ENCODE measurements at places on chromosomes 5 and 9.

- no peak for DNase-seq
Measured at GRCh38 chr9:72396247-72397091, 31.5 kb upstream of the ZFAND5 start.

- no peak for DNase-seq
Measured at GRCh38 chr5:13919786-13920185, 24.7 kb downstream of the DNAH5 start.

DNA sequence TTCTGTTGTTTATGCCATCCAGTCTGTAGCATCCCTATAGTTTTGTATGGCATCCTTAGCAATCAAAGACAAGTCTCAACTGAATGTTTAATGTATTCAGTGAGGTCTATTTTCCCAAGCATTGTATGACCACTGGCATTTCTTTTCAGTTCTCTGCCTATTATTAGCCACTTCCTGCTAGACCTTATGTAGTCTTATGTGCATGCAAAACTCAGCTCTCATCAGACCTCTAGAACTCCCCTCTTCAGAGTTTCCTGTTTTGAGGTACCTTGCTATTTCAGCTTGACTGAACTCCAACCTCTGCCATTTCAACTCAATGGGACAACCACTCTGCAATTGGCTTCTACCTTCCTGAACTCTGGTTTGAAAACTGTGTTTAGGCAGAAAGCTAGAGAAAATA is 113.2 kb downstream of the SLC25A46 start:
- no peak for DNase-seq

GRCh38 chr9:127411122-127411521 is 13.1 kb upstream of the ZNF79 start:
- no peak for DNase-seq

- no peak for DNase-seq
Measured at GRCh38 chr5:96997265-96997859, 61.5 kb downstream of the LNPEP start.

DNA sequence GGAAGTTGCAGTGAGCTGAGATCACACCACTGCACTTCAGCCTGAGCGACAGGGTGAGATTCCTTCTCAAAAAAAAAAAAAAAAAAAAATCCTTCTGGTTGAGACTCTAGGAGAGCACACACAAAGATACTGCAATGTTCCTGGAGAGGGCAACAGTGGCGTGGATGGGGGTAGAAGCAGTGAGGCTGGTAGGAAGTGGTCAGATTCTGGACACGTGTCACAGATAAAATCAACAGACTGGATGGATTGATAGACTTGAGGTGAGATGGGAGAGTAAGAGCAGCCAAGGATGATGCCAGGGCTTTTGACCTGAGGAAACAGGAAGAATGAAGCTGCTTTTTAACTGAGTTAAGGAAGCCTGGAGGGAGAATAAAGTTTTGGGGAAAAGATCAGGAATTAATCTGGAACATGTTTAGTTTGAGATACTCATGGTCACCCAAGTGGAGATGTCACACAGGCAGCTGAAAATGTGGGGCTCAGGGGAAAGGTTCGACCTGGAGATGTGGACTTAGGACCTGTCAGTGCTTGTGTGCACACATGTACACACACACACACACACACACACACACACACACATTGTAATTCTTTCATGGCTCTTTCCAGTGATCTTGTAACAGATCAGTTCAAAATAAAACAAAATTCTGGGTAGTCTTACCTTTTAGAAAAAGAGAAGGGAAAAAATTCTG is 88.1 kb downstream of the FANCC start:
- DNase-seq, result no peak

DNA sequence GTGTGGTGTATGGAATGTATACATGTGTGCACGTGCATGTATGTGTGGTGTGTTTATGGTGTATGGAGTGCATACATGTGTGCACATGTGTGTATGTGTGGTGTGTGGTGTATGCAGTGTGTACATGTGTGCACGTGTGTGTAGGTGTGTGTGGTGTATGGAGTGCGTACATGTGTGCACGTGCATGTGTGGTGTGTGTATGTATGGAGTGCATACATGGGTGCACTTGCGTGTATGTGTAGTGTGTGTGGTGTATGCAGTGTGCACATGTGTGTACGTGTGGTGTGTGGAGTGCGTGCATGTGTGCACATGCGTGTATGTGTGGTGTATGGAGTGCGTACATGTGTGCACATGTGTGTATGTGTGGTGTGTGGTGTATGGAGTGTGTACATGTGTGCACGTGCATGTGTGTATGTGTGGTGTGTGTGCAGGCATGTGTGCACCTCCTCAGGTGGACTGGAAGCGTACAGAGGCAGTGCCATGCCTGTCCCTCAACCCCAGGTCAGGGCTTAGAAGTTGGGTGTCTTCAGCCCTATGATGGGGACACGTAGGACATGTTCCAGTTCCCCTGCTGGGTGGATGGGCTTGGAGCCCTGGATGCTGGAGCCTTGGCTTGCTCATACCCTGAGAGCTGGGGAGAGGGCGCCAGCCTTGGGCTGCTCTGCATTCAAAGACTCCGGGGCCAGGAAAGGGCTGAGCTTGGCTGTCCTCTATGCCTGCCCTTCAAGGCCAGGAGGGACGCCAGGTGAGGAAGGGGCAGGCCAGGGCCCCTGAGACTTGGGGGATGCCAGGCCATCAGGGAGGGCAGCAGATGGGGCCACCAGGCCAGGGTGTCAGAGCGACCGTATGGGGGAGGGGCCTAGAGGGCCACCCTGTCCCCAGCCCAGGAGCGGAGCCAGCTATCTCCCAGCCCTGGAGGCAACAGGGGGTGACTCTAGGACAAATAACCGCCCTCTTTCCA is 12.2 kb downstream of the MYMK start:
- no peak for DNase-seq

- no peak for DNase-seq
Measured at GRCh38 chr9:127397646-127398274, 791 bp downstream of the SLC2A8 start.

GRCh38 chr5:116438979-116439554 is 135.6 kb downstream of the SEMA6A start:
- DNase-seq, result no peak

GRCh38 chr5:151676719-151677118 is 10.0 kb downstream of the SPARC start:
- no peak for DNase-seq

DNA sequence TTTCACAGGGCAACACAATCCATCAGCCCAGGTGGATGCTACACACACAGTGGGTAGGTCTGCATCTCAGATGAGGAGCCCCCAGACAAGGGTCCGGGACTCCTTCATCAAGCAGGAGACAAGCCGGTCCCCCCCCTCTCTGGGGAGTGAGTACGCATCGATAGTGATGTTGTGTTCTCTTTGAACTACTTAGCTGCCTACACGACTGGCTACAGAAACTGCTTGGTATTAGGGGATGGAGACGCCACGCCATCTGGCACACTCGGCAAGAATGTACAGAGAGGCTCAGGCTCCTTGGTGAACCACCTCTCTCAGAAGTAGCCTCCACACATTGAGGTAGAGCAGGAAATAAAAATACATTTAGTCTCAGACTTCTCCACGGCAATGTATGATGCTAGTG is 179.8 kb downstream of the CNTNAP3 start:
- DNase-seq, result no peak

DNA sequence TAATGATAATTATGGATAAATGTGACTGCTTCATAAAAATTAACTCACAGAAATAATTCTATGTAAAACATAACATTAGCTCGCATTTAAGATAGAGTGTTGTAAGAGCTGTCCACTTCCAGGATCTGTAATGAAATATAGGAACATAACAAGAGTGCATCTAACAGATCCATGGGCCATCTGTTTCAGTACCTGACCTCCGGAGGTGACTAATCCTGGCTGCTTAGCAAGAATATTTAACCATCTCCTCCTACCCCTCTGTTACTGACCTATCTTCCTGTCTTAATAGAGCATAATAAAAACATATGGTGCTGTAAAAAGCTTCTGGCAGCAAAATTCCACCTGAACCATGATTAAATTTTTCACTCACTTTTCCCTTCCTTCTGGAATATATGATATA is 7.1 kb downstream of the PLCXD3 start:
- DNase-seq, result no peak

- DNase-seq, result no peak
Measured at GRCh38 chr9:133387680-133388079, 11.5 kb downstream of the STKLD1 start.

DNA sequence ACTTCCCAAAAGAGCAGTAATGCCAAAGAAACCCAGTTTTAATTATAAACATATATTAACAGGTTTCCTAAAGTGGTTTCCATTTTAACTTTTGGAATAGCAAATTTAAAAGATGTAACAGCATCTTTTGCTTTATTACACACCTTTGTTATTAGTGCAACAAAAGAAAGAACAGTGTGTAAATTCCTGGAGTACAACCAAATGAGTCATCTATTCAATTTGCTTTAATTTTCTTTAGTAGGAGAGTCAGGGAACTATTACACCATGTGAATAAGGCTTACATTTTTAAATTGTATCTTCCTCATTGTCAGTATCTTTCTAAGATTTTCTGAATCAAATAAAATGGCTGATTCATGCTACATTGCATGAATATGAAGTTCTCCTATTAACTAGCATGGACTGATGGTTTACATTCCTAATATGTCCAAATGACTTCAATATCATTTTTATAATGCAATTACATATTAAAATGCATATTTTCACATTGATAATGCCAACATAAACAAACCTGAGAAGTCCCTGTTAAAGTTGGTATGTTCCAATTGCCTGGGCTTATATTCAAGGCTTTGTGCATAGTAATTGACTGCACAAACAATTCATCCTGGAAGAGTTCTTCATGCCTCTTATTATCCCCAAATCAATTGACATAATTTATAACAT is 22.5 kb downstream of the EDIL3 start:
- DNase-seq, result no peak

GRCh38 chr9:130183133-130183762 is 11.0 kb downstream of the NCS1 start:
- no peak for DNase-seq

GRCh38 chr5:152622628-152623027 is 217.5 kb upstream of the NMUR2 start:
- no peak for DNase-seq

DNA sequence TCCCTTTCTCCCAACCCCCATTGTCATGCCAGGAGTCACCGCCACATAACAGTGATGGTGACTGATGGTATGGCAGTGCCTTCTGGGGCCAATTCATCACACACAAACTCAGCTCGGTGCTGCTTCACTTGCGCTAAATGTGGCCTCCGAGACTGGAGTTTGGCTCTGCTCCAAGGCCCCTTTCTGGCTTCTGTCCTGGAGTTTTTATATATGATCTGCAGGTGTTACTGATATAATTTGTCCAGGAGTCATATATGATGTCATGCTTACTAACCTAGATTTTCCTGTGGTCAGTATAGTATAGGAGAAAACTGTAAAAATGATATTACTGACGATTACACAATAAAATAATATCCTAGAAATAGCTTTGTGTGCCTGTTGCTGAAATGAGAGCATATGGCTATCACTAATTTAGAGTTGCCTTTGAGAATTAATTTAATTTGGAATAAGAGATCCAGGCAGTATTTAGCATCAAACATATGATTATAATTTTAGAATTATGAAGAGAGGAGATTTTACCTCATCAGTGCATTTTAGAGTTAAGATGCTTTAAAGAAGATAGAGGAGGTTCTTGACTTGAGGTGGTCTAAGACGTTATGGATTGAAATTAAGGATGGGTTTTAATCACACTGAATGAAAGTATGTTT is 334.1 kb upstream of the CD180 start:
- no peak for DNase-seq

GRCh38 chr5:42572313-42572712 is 149.1 kb downstream of the GHR start:
- DNase-seq, result no peak

DNA sequence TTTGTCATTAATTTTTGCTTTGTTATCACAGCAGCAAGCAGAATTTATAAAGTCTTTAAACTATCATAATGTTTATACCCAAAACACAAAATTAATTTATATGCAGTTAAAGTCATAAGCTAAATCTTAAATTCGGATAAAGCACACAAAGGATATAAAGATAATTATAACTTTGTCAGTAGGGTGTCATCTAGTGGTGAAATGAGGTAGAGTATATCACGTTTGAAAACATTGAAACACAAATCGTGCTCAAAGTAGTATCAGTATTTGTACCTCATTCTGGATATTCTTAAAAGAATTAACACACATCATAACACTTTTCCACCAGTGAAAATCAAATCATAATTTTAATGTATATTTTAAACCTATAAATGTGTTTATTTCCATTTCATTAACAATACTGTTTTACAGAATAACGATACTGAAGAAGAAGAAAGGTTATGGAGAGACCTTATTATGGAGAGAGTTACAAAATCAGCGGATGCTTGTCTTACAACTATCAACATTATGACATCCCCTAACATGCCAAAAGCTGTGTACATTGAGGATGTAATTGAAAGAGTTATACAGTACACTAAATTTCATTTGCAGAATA is 129.5 kb downstream of the NIPBL start:
- DNase-seq, result no peak

DNA sequence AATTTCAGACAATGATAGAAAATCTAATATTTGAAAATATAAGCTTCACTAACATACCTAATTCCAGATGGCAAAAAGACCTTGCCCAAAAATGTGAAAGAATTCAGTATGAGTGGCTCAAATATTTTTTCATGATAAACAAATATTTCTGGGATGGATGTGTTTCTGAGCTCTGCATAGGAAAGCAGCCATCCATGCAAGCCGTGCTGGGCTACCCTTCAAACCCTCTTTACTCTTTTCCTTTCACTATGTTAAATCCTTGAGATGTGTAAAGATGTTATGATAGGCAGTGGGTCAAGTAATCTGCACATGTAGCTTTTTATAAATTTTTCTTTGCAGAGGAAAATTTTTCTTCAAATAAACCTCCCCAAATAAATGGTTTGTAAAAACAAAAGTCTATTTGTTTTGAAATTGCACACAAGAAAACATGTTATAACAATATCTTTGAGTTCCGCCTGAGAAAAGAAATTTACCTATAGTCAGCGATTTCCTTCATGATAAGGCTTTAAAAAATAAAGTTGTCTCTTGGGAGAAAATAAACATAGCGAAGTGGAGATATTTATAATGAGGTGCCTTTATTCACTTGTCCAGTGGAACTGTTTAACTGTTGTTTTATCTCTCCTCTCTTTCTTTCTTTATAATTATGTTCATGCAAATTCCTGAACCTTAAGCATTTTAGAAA is 154.3 kb upstream of the PITX1 start:
- DNase-seq, result no peak

DNA sequence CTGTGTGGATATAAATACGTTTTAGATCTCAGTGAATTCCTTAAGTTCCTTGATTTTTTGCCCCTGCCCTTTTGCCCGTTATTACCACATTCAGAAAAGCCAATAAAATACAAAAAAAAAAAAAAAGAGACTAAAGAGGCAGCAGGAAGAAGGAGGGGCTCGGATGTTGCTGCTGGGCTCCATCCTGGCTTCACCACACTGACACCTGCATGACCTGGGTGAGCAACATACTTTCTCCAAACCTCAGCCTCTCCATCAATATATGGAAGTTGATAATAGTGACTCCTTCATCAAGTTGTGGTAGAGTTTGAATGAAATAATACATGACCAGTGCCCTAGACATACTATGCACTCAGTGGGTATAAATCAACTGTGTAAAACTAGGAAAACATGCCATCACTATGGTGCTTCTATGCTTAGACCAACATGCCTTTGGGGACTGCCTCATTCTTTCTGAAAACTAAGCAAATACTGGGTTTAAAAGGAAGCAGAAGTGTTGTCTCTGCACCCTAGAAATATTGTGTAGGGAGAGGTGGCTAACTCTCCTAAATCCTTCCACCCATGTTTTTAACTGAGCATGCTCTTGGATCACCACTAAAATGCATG is 243.0 kb downstream of the PIK3R1 start:
- DNase-seq, result no peak

- DNase-seq, result no peak
Measured at GRCh38 chr9:128733256-128733655, 9.3 kb upstream of the ZDHHC12 start.
